Esophagus squamous epithelium (tissue), 5 donors: ENCODE measurements at places on chromosomes 11 and 22.

- DNase-seq = no peak
Measured at GRCh38 chr11:9923280-9923679, 259.4 kb downstream of the SWAP70 start.

DNA sequence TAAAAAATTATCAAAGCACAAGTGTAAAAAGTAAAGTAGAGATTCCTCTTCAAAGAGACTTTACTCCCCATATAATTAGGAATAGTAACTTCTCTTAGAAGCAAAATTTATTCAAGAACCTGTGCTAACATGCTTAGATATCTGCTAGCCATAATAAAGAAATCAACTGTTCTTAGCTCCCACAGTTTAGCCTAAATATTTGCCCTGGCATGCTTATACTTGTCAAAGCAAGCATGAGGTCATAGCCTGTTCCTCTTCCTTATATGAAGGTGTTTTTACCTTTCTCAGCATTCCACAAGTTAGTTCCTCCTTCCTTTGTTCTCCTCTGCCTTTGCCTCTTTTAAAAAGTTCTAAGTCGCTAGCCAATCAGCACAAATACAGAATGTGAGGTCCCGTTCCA is 30.3 kb downstream of the RIC3 start:
- DNase-seq = no peak

GRCh38 chr22:28892175-28892731 is 8.9 kb downstream of the ZNRF3 start:
- no peak for DNase-seq

DNA sequence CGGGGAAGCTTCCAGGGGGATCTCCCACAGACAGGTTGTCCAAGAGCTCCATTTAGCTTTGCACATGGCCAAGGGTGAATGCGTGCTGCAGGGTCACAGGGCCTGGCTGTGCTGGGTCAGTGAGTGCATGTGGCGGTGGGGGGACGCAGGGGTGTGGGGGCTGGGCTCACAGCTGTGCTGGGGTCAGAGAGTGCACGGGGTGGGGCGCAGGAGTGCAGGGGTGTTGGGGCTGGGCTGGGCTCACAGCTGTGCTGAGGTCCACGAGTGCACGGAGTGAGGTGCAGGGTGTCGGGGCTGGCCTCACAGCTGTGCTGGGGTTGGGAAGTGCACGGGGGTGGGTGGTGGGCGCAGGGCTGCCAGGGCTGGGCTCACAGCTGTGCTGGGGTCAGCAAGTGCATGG is 557.7 kb downstream of the BRD1 start:
- no peak for DNase-seq

DNA sequence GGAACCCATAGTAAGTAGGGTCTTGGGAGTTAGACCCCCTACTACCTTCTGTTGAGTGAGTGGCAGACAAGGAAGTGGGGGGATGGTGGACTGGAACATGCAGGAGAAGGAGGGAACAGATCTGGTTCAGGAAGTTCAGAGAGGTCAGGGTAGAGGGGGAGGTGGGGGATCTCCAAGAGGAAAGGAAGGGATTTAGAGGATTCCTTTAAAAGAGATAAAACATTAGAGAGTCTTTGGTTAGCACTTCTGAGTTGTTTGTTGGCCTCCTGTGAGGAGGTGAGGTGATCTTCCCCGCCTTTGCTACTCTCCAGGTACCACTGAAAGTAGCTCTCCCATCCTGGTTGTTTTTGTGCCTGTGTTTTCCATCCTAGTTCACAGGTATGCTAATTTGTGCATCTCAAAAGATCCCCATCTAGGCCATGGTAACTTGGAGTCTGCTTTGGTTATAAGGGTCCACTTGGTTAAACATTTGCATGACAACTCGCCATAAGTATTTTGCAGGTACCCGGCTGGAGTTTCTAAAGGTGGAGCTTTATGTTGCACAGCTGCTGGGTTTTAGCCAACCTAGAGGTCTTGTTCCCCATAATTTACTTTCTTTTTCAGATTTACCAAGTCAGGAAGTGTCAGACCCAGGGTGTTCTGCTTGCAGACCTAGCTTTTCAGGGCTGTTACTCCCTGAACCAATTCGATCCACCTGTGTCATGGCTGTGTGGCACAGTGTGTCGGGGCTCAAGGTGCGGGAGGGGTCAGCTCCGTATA is 79.3 kb upstream of the SORL1 start:
- DNase-seq = no peak

DNA sequence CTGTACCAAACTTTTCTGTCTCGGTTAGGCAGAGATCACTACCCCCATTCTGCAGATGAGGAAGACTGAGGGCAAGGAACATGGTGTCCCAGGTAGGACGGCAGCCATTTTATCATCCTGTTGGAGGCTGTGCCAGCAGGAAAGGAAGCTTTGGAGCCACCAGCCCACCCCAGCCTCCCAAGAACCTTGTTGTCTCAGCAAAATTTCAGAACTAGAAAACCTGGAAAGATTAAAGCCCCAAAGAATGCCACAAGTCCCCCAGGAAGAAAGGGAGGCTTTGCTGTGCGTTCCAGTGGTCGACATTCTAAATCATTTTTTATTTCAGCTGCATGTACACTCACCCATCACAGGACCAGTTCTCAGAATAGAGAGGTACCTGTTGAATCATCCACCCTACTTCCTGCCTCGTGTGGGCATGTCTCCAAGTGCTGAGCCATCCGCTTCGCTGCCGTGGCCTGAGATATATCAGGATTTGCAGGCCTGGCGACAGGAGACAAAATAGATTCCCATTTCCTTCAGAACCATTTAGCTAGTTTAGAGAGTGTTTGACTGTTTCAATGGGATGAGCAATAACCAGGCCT is 13.0 kb upstream of the EIF3D start:
- DNase-seq = no peak

- DNase-seq = no peak
Measured at GRCh38 chr11:85182441-85183387, 444.4 kb downstream of the DLG2 start.

DNA sequence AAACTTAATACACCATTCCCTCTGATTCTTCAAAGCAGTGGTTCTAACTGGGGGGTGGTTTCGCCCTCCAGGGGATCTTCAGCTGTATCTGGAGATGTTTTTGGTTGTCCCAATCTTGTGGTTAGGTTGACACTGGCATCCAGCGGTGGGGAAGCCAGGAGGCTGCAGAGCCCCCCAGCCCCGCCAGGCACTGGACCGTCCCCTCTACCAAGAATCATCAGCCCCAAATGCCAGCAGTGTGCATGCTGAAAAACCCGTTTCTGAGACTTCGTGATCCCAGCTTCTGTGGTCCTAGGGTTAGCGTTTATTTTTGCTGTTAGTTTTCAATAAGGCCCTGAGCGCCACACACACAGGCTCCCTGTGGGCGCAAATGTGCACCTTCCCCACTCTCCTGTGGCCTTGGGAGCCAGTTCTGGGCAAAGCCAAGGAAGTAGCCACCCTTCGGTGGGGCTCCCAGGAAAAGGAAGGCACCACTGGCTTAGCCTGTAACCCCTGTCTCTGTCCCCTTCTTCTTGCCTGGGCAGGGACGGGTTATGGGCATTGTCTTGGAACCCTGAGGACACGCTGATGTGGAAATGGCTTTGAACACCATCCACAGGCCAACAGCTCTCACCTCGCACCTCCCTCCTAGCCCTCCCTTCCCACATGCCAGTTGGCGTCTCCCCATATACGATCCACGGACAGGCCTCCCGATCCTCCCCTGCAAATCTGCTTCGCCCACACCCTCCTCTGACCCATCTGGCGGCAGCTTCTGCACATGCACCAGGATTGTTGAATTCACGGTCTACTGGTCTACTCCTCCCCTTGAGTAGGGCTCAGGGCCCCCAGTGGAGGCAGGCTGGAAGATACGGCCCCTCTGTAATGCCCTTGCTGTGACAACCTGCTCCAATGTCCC is 71.4 kb upstream of the CCND1 start:
- DNase-seq = no peak

DNA sequence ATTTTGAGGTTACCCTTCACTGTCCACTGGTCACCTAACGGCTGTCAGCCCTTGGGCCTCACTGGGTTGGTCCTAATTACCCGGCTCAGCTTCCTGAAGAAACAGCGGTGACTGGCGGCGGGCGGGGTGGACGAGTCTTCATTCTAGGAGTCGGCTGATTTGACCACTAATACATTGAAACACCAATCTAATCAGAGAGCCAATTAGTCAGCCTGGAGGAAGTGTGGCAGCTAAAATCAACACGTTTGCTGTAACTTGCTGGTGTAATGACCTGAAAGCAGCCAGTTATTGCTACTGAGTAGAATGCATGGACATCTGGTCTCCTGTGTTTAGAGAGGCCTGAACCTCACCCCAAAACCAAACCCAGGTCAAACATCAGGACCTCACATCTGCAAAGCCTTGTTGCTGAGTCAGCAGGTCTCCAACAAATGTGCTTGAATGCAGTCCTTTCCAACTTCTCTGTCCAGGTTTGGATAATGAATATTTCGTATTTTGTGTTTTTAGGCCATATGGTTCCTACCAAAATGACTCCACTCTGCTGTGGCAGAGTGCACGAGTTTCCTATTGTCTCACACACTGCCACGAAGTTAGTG is 496.4 kb downstream of the BRD1 start:
- no peak for DNase-seq

- DNase-seq = no peak
Measured at GRCh38 chr11:71300187-71300586, 47.8 kb upstream of the SHANK2 start.

DNA sequence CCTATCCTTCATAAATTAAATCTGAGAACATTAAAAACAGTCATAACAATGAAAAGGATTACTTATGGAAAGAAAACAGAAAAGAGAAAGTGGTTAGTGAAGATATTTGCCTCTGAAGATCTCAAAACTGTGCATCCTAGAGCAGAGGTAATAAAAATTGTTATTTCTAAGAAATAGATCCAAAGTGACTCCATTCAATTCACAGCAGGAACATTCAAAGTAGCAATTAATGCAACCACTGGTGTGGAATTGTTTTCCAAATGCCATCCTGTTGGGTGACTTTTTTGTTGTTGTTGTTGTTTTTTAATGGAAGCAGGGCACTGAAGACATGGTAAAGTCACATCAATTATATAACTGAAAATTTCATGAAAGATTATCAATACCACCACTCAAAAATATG is 1139.5 kb upstream of the CCDC90B start:
- DNase-seq = no peak

GRCh38 chr11:76419896-76420295 is 24.9 kb upstream of the EMSY start:
- DNase-seq = no peak

DNA sequence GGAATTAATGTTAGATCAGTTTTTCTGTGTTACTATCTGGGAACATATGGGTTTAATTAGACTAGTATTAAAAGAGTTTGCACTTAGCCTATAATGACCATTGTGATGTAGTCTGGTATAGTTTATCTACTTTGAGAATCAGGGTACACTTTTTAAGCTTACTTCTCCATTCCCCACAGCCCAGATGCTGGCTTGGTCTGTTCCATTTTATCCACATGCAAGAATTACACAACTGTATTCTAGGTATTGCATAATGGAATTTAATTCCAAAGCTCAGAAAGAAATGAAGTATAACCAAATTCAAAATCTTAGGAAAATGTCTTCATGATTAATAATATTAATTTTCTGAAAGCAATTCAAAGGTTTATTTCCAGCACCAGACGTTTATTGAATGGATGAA is 122.2 kb upstream of the PDGFD start:
- no peak for DNase-seq

GRCh38 chr22:31302006-31302405 is 9.7 kb upstream of the PIK3IP1 start:
- DNase-seq = no peak

DNA sequence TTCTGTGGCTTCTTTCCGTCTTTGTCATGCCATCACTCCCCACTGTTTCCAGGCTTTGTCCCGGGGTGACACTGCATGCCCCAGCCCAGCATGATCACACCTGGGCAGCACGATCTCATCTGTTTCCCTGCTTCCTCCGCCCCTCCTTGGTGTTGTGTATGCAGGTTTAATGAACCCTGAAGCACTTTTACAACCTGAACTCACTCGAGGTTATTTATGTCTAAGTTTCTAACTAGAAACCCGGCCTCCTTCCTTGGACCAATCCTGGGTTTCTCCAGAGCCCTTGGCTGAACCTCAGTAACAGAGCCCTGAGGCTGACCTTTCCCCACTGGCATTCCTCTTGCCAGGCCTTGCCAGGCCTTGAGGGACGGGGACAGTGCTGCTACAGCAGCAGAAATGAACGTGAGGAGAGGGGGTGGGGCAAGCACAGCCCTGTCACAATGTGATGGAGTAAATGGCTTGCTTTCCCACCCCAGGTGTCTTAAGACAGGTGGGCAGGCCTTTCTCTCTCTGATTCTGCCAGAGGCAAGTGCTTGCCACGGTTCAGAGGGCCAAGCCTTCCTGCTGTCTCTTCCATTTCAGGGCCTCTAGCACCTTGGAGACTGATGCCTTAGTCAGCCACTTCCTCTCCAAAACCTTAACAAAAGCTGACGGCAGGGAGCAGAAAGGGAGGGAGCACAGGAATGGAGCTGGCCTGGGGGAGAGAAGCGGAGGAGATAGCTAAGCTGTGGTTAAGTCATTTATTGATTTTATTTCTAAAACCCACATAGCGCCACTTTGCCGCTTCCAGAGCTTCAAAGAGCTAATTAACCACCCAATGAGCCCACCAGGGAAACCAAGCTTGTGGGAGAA is 3.1 kb upstream of the PYGM start:
- no peak for DNase-seq

DNA sequence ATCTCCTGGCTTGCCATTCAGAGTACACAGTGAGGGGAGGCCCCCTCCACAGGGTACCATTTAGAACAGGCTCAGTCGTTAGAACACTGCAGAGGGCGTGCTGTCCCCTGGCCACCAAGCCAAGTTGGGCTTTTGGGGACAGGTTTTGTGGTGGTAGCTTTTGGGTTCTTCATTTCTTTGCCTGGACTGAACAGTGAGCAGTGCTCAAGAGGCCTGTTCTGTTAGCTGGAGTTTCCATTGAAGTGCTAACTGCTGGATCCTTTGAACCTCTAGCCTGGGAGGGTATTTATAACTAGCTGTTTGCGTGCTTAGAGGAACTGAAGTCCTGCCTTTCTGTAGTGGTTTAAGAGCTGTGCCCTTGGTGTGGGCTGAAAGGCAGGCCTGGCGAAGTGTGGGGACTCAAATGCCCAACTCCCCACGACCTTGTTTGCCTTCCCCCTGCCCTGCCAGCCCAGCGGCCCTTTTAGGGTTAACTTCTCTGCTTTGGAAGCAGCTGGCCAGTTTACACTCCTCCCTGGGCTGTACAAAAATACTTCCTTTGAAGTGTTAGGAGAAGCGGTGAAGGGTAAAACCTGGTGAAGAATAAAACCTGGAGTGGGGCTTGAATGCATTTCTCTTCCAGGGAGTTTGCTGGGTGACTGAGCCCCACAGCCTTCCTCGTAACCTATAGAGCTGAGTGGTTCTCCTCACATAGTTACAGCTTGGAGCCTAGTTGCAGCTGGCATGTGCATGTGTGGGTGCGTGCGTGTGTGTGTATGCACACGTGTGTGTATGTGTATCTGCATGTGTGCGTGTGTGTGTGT is 34.6 kb downstream of the ZNRF3 start:
- no peak for DNase-seq

GRCh38 chr11:95078526-95078925 is 11.1 kb upstream of the ENDOD1 start:
- DNase-seq = no peak

- no peak for DNase-seq
Measured at GRCh38 chr22:45579806-45580725, 77.4 kb downstream of the FBLN1 start.

GRCh38 chr11:74288161-74288560 is 23.3 kb downstream of the P4HA3 start:
- no peak for DNase-seq

- no peak for DNase-seq
Measured at GRCh38 chr11:104524254-104524653, 360.3 kb upstream of the PDGFD start.

- DNase-seq = no peak
Measured at GRCh38 chr11:123239191-123240150, 44.4 kb upstream of the CLMP start.
